ENCODE measurements at places on chromosomes 5 and 9. TPM values are rescaled to one million over a fixed set of nuclear protein-coding genes. Genes with fewer than 3 reads are reported as not detected.

SLIT3 gene
- total RNA-seq, result 0.15 TPM

MPDZ gene
- total RNA-seq, result not detected

PTCH1 gene
- 8.9 TPM for total RNA-seq

IFNB1 gene
- not detected for total RNA-seq

OGN gene
- total RNA-seq, result not detected

GRCh38 chr5:112682621-112683061 lies 55.0 kb upstream of the APC start:
- no peak for DNase-seq

DNA sequence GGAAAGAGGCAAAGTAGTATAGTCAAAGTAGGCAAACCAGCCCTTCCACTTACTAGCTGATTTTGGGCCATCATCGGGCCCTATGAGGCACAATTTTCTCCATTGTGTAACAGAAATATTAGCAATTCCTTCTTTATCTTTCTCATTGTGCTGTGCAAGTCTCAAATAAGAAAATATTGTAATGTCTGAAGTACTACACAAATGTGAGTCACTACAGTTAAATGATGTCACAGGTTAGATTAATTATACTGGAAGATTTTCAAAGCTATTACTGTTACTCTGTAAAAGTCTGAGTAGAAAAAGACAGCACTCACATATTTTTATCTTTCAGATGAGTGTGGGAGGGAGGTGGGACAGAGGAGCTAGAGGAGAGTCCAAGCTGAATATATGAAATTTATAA lies 12.4 kb upstream of the TMC1 start:
- no peak for DNase-seq

GRCh38 chr9:9970514-9970913 lies 642.3 kb downstream of the PTPRD start:
- DNase-seq, result no peak

DNA sequence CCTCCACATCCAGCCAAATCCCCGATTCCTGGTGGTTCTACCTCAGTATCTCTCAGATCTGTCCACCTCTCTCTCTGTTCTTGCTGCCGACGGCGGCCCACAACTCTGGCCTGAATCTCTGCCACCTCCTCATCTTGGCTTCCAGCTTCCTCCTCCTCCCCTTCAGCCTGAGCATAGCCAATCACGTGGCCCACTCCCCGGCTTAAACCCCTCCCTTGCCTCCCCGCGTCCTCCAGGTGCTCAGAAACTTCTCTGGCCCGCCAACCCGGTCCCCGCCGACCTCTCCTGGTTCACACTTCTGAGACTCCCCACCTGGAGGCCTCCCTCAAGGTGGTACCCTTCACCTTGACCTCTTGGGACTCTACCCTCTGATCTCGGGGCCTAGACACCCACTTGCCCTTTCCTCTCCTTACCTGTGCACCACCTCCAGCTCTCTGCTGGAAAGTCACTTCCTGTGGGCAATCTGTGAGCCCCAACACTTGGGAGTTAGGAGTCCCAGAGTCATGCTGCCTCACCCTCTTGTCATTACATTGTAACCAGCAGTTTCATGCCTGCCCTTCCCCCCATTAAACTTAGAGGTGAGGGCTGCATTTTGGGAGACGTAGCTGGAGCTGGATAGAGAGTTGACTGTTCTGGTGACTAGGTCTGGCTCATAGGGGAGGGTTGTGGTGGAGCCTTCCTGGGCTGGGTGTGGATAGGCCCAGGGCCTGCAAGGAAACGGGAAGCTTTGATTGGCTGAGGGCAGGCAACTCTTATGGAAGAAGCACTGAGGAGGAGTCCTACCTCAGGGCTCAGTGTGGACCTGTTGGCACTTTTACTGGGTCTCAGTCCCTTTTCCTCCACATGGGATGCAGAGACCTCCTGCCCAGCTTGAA lies 4.5 kb upstream of the SET start:
- DNase-seq, result peak; percentile 85

DNA sequence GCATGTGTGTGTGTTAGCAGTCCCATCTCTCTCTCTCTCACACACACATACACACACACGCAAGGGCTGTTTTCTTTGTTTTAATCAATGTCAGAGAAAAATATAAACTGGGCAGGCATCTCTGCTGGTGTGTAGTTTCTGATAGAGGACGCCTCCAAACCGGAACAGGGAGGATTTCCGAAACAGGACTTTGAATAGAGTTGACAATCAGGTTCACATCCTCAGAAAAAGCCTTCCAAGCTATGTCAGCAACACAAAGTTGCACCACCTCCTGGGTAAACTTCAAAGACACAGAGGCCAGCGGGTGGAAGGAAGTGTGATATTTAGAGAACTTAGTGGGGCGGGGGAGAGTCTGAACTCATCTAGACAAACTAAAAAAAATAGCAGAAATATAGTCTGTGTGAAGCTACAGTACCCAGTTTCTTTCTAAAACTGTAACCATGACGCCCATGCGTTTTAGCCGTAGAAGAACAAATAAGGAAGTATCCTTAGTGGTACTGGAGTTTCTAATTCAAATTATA lies 1.2 kb downstream of the ST8SIA4 start:
- peak; percentile 81 for DNase-seq

DNA sequence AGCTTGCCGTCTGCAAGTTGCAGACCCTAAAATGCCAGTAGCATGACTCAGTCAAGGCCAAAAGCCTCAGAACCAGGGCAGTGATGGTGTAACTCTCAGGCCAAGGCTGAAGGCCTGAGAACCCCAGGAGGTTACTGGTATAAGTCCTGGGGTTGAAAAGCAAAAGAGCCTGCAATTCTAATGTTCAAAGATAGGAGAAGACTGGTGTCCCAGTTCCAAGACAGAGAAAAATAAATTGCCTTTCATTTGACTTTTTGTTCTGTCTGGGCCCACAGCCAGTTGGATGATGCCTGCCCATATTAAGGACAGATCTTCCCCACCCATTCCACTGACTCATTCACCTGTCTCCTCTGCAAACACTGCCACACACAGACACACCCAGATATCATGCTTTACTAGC lies 673.2 kb downstream of the CDH18 start:
- no peak for DNase-seq
